AG09319 (cell line): ENCODE measurements at places on chromosomes 7 and 10.

DNA sequence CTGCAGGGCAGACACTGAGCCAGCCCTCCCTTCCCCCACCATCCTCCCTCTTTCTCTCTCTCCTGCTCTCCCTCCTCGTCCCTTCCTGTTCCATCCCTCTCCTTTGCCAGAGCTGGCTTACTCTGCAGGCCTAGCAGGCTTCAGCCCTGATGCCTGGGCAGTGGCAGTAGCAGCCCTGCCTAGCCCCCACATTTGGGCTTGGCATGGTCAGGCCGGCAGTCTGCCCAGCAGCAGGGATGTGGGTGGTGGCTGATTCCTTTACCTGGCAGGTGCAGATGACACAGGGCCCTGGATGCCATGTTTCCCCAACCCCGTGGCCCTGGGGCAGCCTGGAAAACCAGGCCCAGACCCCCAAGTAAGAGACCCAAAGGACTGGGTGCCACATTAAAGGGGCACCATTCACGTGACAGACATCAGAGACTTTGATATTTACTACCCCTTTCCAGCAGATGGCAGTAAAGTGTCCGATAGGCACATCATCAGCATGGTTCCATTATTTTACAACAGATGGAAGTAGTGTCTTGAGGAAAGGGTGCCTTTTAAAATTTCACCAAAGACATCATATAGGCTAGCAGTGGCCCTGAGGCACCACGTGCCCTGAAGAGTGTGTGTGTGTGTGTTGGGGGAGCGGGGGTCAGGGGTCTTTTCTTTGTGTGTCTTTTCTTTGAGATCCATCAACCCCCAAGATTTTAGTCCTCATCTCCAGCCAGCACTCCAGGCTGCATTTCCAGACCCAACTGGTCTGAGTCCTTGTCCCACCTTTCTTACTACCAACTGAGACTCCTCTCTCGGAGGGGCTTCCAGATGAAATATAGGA lies 5.9 kb downstream of the KCP start:
- peak; percentile 4 for DNase-seq

GRCh38 chr10:74160013-74160412 lies 9.0 kb downstream of the ADK start:
- no peak for DNase-seq

- no peak for DNase-seq
Measured at GRCh38 chr10:51532044-51532443, 167.4 kb downstream of the CSTF2T start.

- DNase-seq = no peak
Measured at GRCh38 chr7:148871030-148871429, 13.1 kb downstream of the EZH2 start.

DNA sequence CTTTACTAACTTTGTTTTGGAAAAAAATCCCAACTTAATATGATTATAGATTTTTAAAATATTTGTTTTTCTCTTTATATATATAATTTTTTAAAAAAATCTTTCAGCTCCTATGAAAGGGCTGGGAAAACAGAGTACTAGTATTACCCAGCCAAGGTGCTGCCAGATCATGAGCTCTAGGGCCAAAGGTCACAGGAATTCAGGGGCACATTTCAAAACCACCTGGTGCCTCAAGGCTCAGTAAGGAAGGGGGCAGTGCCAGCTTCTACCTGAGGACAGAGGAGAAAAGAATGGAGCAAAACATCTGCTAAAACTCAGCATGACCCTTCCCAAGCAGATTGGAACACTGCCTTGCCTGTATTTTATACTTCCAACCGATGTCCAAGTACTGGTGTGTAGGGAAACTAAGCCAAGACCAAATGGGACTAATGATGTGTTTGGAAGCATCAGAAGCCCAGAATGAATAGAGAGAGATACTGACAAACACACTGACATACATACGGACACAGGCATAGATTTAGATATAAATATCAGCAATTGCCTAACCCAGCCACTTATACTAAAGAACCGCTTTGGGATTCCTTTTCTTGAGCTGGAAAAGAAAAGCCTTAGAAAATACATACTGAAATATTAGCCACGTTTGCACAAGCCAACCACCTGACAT lies 667.3 kb downstream of the PARD3 start:
- no peak for DNase-seq

GRCh38 chr10:78042752-78043104 lies 9.1 kb downstream of the RPS24 start:
- DNase-seq = no peak

- DNase-seq = no peak
Measured at GRCh38 chr7:1698951-1699350, 28.9 kb downstream of the ELFN1 start.

DNA sequence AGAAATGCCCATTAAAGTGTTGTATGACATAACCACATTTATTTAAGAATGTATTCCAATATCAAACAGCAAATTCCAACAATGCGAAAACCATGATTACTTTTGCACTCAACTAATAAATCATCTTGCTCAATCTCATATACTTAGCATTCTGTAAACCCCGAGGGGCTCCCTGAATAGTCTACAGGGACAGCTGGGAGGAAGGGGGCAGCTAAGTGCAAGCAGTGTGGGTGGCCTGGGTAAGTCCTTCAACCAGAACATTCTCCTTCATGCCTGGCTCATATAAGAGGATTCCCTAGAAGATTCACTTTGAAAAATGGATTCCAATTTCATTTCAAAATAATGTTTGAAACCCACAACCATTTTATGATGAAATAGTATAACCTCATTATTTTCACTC lies 355.5 kb downstream of the CDC14C start:
- DNase-seq = no peak

- DNase-seq = no peak
Measured at GRCh38 chr7:101522021-101522420, 107.1 kb downstream of the MYL10 start.
